ENCODE measurements at places on chromosomes 4 and X.

- no peak for DNase-seq
These were observed 118.0 kb downstream of the CAMK2D start for GRCh38 chr4:113643505-113643904.

DNA sequence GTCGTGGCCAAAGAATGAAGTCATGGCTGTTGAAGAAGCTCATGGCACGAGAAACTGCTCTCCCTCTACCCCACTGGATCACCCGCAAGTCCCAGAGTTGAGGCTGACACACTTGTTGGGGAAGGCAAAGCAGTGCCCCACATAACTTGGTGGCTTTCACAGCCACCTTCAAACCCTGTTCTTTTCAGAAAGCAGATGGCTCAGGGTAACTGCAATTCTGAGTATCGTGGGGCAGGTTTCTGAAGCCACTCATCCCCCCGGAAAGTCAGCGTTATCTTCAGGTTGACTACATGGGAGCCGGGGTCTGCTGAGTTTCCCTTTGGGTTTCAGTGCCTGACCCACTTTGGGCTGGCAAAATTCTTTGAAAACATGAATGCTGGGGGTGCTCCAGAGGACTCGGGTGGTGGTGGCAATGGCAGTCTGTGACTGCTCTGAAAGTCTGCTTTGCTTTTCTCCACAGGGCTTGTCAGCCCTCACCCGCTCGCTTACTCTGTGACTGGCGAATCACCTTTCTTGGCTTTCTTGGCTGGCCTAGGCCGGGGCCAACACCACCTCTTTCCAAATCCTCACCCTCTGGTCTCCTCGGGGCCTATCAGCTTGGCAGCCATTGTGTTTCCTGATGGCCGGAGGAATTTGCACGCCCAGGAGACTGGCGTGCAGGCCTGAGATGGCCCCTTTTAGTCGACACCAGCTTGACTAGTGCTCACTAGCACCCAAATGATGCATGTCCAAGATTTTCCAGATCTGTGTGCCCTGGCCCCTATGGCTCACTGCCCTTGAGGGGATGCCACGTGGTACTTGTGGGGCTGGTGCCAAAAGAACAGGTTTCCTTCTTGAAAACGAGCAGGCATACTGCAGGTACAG lies 7.3 kb downstream of the PPP1R3F start:
- no peak for DNase-seq

DNA sequence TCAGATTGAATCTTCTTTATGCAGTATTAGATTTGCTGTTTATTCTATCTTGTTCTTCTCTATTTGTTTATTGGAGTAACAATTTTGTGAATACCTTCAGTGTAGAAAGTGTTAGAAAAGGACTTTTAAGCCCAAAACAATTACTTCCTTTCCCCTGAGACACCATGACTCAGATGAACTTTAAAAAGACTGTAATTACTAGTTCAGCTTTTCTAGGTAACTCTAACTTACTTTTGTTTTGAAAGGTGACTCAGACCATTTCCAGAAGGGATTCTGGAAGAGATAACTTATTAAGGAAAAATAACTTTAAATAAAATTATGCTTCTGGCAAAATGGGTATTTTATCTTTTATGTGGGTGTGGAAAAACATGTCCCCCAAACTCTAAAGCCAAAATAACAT lies 561.5 kb upstream of the PCDH10 start:
- DNase-seq, result no peak

- no peak for DNase-seq
These were observed 45.3 kb upstream of the RPS6KA3 start for GRCh38 chrX:20312018-20312417.

GRCh38 chr4:157674699-157675098 lies 454.2 kb downstream of the GRIA2 start:
- no peak for DNase-seq

DNA sequence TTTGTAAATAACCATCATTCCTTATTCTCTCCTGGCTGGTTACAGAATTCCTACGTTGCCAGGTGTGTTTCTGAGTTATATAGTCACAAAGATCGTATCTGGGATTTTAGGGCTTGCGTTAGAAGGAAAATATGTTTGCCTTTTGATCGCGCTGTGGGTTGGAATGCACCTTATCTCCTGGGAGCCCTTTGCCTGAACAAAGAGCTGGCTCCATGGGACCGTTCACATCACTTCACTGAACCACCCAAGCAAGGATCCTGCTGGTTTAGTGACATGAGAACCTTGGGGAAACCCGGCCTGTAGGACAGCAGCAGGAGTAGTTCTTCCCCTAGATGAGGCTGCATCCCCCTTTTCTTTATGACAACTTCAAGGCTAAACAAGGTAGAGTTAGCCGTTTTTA lies 51.6 kb downstream of the RS1 start:
- DNase-seq, result no peak

GRCh38 chr4:52234561-52235440 lies 183.7 kb downstream of the SPATA18 start:
- DNase-seq, result no peak

Measured in GM13976 (cell line).